ENCODE measurements at places on chromosomes 13 and 19.
A peak's percentile ranks its signal among the peaks of the same experiment; 100 is the strongest.

- DNase-seq = no peak
Measured at GRCh38 chr13:41587490-41587889, 130.1 kb downstream of the RGCC start.

DNA sequence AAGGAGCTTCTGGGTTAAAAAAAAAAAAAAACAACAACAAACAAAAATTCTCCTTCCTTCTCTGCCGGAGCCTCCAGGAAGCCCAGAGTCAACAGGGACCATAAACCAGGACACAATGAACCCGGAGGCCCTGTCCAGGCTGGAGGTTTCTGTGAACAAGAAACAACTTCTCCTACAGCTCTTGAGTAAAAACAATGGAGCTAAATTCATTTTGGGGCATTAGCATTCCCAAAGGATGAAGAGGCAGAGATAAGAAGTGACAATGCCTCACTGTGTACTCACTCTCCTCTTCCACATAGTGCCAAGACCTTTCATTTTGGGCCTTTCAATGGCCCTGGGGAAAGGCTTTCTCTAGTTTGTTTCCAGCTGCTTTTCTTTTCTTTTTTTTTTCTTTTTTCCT, 9.0 kb downstream of the RHPN2 start:
- DNase-seq = peak; percentile 92

- no peak for DNase-seq
Measured at GRCh38 chr19:41956621-41957020, 2.5 kb downstream of the RABAC1 start.

DNA sequence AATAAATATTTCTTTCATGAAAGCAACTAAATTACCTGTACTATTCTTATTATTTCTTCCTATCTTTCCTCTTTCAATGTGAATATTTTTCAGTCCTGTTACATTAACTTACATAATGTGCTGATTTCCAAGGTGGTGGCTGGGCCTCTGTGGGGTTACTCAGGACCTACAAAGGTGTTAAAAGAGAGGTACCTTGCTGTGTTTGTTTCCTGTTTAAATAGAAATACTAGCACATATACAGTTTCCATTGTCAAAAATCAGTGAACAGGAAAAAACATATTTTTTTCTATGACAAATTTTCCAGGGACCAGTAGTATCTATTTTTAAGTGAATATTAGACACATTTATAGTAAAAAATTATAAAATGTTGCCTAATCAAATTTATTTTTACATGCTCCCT, 8.7 kb upstream of the PCDH9 start:
- no peak for DNase-seq

DNA sequence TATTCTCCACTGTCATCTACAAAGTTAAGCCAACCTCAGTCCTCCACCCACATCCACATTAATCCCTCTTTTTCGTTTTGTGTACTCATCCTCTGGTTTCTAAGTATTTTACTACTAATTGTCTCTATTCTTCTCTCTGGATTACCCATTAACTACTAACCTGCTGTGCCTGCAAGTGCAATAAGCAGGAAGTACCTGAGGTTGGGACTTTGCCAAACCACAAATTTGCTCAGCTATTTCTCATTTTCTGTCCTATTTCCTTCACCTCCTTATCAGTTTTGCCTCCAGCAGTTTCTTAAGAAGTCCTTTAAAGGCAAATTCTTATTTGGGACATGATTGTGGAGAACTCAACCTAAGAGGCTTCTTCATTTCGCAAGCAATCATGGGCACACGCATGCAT, 1708.9 kb downstream of the SLITRK5 start:
- no peak for DNase-seq

DNA sequence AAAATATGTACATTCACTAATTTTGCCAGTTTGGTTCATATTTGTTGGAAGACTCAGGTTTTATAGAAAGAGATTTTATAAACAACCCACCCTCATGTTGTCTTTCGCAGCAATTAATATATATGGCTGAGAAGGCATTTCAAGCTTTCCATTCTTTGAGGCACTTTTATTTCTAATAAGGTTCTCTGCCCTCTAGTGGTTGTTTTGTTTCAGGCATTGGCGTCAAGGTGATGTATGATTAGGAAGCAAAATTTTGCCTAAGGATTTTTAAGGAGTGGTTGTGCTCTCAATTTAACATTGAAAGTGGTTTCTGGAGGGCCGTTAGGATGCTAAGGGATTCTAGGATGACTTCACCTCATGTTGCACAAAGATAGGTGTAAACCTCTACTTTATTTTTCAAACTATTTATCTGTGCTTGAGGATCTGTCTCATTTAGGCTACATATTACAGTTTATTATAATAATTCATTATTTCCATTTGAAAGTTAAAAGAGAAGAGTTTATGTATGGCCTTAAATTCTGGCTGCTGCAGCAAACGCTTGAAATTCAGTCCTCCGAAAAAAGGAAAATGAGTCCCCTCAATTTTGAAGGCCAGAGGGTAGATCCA, 35.9 kb downstream of the OXGR1 start:
- DNase-seq = peak; percentile 55

DNA sequence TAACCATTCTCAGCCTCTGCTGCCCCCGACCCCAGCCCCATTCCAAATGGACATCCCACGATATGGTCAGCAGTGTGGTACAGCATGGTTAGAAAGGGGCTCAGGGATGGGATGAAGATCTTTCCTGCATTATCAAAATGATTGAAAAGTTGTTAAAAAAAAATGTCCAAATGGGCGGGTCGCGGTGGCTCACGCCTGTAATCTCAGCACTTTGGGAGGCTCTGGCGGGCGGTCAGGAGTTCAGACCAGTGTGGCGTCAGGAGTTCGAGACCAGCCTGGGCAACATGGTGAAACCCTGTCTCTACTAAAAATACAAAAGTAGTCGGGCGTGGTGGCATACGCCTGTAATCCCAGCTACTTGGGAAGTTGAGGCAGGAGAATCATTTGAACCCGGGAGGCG, 54.3 kb upstream of the ZNF254 start:
- DNase-seq = no peak

DNA sequence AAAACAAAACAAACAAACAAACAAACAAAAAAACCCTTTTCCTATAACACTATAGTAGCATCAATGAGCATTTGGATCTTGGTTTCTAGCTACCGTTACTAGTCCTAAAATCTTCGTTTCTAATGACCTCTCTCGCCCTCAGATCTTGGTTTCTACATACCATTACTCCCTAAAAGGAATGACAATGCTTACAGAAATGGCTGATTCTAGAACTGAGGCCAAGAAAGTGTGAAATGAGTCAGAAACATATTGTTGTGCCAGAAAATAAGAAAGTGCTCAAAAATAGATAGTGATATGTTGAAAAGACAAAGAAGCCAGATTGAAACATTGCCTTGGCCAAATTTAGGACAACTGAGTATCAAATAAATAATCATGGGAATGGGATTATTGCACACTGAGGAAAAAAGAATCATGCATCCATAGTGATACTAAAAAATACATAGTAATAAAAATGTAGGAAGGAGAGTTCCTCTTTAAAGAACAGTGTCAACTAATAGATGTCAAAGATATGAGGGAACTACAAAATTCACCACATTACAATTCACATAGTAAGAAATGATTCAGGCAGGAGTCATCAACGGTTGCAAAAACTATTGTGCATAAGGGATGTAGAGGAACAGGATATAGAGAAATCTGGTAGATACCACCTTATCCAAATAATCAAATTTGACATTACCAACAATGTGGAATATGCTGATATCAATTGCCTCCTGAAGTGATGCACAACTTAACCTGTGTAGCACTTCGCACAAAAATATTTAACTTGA, 386.6 kb downstream of the DIAPH3 start:
- peak; percentile 93 for DNase-seq

Measured in fibroblast of the aortic adventitia (primary cell).